Astrocyte of the cerebellum (primary cell): ENCODE measurements at places on chromosomes 5 and 9.

DNA sequence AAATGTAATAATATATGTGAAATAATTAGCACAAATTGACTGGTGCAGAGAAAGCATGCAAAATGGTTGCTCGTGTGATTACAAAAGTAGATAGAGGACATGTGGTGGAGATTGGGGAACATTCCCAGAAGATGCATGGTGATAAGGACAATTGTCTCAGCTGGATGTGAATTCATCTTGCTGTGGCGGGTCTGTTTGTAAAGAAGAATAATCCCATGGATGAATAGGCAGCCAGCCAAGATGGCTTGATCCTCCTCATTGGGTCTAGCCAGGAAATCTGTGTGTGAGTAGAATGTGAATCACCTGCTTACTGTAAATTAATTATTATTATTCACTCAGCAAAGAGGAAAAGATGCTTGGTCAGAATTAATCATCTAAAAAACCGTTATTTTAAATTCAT is 12.6 kb upstream of the DPYSL3 start:
- DNase-seq, result no peak

- DNase-seq, result no peak
Observed at GRCh38 chr9:83006378-83006777, 56.6 kb downstream of the RASEF start.

DNA sequence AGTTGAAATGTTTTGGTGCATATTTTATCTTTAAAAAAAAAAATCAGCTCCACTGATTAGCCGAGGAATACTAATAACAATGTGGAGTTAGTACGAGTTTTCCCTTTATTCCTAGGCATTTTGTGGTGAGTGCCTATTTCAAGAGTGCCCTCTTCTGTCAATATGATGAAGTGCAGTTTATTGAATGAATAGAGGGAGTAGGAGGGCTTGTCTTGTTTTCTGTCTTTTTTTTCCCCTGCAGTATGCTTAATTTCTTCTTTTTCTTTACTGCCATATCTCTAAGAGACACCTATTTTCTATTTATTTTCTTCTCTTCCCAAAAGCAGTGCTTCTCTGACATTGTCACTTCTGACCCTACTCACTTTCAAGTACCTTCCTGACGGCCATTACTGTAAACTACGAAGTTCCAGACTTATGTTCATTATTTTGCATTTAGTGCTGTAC is 169.6 kb upstream of the PITX1 start:
- no peak for DNase-seq

GRCh38 chr5:154758977-154759376 is 3.8 kb downstream of the LARP1 start:
- no peak for DNase-seq

DNA sequence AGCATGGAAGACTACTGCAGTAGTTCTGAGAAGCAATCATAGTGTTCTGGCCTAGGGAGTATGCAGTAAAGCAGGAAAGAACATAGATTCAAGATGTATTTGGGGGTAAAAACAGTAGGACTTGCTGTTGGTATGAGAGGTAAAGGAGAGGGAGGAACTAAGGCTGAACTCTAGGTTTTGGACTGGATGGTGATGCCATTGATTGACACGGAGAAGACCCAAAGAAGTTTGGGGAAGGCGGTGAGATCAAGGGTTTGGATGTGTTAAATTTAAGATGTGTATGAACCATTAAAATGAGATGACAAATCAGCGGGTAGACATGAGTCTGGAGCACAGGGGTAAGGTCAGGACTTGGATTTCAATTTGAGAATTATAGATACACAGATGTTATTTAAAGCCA is 2.0 kb upstream of the CDC37L1 start:
- no peak for DNase-seq

DNA sequence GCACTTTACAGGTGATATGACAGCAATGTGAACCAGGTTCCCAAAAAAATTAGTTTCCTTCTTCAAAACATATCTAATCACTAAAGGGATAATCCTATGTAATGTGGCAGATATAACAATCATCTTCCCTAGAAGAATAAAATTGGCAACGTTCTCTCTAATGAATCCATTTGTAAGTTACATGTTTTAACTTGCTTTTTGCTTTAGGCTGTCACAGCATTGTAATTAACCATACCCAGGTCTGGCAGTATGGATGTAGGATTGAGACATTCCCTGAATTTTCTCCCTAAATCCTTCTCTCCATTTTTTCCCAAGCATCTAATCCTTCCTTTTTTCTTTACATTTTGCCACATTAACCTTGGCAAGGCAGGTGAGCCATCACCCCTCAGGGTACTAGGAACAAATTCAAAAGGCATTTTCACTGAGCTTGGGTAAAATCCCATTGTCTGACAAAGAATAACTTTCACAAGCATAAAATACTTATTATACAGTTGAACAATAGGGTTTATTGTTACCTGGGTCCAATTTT is 548.3 kb downstream of the SEMA5A start:
- DNase-seq, result no peak

- no peak for DNase-seq
Observed at GRCh38 chr9:89886281-89886700, 281.5 kb downstream of the GADD45G start.

- peak; percentile 47 for DNase-seq
Observed at GRCh38 chr5:148776780-148777179, 49.6 kb upstream of the ADRB2 start.

- DNase-seq, result no peak
Observed at GRCh38 chr5:150544611-150545219, 36.8 kb downstream of the NDST1 start.

GRCh38 chr5:127297348-127298035 is 6.9 kb downstream of the MEGF10 start:
- DNase-seq, result no peak

- DNase-seq, result no peak
Observed at GRCh38 chr5:132816083-132816482, 3.0 kb downstream of the SOWAHA start.

- no peak for DNase-seq
Observed at GRCh38 chr5:68219161-68219816, 3.7 kb downstream of the PIK3R1 start.

DNA sequence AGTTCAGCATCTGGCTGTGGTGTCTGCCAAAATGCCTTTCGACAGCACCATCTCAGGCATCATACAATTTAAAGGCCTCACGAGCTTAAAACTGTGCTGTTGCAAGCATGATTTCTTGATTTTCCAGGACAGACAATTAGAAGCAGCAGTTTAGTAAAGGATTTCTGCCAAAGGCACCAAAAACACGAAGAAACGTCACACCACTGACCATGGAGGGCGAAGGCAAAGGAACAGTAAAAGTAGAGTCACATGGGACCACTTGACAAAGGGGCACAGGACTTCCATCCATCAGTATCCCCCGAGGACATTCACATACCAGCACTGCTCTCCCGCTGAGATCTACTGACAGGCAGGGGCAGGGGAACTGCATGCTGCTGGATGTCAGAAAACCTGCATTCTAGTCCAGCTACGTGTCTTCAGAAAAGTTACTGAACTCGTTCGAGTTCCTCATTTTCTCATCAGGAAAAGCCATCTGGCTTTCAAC is 70.4 kb upstream of the FBXW11 start:
- no peak for DNase-seq

DNA sequence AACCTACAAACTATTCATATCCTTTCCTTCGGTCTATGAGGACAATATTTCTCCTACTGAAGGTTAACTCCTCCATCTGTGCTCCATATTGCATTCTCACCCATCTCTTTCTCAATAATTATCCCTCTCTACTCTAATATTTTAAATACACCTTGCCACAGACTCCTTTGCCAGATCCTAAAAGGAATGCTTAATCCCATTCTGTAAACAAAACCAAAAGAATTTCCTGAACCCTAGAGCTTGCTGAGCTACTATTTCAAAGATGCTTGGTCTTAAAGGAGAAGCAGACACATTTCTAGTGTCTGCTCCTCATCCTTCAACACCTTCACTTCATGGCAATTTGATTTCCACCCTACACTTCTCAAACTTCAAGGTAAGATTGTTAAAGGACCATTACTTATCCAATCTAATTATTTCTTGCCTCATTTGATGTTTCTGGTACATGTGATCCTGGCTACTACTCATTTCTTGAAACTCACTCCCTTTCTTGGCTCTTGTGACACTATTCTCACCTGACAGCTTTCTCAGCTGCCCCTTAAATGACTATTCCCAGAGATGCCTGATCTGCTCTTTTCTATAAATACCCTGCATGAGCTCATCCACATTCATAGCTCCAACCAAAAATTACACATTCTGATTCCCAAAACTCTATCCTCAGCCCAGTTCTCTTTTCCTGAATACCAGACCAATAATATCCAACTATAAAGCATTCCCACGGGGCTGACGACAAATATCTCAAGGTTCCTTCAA is 20.2 kb downstream of the HOMER1 start:
- DNase-seq, result no peak

DNA sequence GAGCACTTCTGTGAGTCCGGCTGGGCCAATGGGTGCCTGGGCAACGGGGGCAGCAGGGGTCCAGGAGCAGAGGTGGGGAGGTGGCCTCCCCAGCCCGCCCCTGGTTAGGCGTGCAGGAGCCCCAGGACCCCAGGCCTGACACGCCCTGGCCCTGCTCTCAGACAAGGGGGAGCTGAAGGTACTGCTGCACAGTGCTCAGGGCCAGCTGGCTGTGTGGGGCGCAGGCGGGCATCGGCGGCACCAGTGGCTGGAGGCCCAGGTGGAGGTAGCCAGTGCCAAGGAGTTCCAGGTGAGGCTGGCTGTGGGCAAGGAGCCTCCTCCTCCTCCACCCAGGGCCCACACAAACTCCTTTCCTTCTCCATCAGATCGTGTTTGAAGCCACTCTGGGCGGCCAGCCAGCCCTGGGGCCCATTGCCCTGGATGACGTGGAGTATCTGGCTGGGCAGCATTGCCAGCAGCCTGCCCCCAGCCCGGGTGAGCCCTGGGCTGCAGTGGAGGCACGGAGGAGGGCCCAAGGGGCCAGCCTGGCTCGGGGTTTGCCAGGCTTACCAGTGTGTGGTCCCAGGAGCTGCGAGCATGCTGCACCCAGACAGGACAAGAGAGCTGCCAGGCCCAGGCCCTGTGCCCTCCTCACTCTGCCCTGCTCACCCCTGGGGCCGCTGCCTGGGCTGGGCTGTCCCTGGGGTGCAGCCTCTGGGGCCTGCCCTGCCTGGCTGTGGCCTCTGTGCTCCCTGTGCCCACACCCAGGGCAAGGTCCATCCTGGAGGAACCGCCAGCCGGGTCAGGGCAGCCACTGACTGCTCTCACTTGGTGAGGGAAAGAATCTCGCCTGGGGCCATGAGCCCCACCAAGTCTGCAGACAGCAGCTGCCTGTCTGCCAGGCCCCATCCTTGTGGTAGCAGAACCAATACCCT is 7.0 kb downstream of the MAMDC4 start:
- no peak for DNase-seq

DNA sequence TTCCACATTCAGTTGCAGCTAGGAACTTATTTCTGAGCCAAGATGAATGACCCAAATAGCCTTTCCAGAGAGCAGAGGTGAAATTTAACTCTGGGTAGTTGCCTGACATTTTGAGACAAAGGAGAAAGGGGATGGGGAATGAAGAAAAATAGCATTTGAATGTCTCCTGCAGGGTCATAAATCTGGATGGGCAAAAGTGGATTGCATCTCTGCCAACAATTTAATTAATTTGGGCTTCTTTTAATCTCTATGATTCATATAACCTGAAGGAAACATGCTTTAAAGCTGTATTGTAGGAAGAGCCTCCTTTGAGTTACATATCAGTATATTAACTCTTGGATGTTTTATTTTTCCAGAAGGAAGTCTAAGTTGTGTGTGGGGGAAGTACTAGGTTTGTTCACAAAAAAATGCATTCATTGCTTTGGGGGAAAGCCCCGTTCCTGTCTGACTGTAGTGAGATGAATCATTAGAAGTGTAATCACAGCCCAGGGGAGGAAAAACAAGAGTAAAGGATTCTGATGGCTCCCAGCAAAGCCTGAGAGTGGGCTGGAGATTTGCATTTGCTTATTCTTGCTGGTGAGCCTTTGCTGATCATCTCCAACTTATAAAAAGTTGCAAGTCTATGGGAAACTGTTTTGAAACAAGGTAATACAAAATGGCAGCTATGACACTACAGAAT is 133.0 kb upstream of the IQGAP2 start:
- DNase-seq, result no peak

- DNase-seq, result no peak
Observed at GRCh38 chr5:127844581-127845021, 141.4 kb downstream of the CCDC192 start.

DNA sequence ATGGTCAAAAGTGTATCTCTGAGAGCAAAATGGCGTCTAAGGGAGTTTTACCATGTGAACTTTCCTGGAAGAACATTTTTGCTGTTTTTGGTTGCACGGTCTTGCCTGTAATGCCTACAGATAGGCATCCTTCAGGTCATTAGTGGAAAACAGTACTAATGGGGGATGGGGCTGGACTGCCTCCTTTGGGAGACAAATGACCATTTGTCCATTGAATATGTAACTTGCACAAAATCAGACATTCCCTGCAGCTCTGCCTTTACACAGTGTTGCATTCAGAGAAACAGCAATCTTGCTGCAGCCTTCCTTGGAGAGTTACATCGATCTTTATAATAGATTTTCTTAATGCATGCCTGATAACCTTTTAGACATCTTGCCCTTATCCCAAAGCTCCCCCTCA is 138.5 kb upstream of the EGFLAM start:
- DNase-seq, result no peak

DNA sequence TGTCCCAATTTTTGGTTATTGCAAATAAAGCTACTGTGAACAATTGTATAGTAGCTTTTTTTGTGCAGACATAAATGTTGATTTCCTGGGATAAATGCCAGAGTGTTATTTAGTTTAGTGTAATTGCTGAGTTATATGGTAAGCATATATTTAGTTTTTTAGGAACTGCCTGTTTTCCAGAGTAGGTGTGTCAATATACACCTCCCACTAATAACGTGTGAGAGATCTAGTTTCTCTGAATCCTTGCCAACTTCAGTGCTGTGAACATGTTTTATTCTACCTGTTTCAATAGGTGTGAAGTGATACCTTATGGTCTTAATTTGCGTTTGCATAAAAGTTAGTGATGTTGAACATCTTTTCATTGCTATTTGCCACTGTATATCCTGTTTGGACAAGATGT is 9.1 kb upstream of the OR2S2 start:
- no peak for DNase-seq

GRCh38 chr9:118262191-118262590 is 558.0 kb downstream of the TLR4 start:
- DNase-seq, result no peak

DNA sequence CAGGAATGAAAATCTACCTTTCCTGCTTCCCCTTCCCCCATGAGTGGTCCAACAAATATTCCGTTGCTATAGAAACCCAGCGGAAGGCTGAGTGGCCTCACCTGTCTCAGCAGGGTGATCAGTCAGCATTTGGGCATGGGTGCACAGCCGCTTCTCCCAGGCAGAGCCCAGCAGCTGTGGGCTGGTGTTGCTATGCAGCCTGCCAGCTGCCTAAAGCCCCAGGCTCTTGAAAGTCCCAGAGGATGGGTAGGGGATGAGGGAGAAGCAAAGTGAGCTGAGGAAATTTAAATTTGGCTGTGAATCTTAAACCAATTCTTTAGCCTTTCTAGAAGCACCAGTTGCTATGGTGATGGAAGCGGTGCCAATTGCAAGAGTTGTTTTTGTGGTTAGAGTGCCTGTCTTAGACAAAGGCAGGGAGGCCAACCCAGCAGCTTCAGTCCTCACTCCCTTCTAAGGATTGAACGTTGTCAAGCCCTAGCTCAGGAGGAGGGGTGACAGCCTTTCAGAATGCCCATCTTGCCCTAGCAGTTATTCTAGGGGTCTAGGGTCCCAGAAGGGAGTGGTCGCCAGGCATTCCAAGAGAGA is 151.5 kb upstream of the PITX1 start:
- DNase-seq, result peak; percentile 85

- DNase-seq, result no peak
Observed at GRCh38 chr9:127455324-127455992, 4.1 kb downstream of the LRSAM1 start.
